Common myeloid progenitor, CD34-positive (primary cell): ENCODE measurements at places on chromosomes 16 and 17.

DNA sequence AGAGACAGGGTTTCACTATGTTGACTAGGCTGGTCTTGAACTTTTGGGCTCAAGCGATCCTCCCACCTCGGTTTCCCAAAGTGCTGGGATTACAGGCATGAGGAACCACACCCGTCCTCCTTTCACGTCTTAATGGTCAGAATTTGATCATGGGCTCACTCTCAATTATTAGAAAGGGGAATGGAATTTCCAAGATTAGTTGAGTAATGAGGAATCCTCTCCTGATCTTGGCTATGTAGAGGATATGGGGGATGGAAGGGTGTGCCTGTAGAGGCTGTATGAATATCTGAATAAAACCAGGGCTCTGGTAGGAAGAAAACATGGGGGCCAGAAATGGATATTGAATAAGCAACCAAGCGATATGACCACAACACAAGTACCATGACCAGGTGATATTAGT lies 25.9 kb upstream of the SMURF2 start:
- DNase-seq = no peak

DNA sequence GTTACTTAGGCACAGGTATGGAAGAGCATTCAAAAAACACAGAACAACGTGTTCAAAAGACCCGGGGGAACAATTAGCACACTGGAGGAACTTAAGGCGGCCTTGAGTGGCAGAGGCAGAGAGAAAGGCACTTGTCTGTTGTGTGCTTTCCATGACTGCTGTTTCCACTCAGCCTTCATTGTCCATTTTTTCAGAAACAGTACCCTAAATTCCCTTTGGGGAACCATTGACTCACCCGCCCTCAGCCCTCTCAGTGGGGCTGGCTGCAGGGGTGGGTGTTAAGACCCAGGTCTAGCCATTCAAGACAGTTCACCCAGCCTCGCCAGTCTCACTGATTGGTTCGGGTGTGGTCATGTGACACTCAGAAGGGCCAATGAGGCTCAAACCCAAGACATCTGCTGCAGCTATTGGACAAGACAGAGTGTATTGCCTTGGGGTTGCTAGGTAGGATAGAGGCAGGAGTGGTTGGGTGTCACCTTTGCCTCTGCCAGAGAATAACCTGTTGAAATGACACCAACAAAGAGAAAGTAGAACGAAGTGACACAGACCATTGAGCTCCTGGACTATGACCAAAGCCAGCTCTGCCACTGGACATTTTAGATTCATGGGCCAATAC lies 19.6 kb upstream of the CEP20 start:
- DNase-seq = peak; percentile 23

DNA sequence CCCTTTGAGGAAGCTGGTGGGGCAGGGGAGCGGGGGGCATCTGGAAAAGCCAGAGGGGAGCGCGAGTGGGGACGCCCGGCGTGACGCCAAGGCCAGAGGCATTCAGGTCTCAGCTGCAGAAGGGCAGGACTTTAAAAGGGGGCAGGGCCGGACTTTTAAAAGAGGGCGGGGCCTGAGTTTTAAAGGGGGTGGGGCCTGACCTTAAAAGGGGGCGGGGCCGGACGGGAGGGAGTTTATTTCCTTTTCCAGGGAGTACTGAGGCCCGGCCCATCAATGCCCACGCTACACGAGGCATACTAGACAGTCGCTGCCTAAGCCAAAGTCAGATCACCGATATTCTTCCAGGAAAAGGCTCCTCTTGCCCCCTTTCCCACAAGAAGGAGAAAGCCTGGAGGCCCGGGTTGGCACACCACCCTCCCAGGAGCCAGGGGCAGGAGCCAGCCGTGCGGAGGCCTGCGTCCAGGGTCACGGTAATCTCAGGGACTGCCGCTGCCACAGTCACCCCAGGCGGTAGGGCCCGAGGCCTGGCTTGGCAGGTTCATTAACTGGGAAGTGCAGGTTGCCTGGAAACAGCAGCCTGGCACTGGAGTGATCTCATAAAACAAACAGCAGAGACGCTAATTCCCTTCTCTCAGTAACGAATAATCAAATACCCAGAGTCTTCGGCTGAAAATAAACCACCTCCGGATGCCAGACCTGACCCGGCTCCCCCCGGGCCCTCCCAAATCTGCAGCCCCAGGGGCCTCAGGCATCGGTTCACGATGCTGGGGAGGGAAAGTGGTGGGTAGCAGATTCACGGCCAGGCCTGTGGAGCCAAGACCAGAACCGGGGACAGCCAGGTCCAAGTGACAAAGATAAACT lies 90.7 kb downstream of the TIMM22 start:
- DNase-seq = peak; percentile 25

DNA sequence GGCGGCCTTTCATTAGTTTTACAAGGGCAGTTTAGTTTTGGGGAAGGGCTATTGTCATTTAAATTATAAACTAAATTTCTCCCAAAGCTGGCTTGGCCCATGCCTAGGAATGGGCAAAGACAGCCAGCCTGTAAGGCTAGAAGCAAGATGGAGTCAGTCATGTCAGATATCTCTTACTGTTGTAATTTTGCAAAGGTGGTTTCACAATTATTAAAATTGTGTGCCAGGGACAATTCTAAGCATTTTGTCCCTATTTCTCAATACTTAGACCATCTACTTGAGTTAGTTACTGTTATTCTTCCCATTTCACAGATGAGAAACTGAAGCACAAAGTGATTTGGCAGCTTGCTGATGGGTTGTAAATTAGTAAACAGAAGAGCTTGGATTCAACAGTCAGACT lies 467.7 kb upstream of the GOT2 start:
- DNase-seq = no peak

- DNase-seq = peak; percentile 66
These were observed 10.3 kb upstream of the RPL38 start for GRCh38 chr17:74192950-74193781.

DNA sequence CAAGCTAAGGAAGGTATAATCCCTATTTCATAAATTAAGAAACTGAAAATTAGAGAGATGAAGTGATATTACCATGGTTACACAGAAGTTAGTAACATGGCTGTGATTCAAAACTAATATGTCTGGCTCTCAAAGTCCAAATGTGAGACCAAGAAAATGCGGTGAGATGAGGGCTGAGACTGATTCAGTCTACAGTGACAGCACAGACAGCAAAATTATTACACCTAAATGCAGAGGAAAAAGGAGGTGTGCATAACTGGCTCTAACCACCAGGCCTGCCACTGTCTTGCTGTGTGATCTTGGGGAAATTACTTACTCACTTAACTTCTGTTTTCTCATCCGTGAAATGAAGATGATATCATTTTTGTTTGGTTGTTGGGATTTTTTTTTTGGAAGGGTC lies 270.0 kb upstream of the SOX9 start:
- no peak for DNase-seq

DNA sequence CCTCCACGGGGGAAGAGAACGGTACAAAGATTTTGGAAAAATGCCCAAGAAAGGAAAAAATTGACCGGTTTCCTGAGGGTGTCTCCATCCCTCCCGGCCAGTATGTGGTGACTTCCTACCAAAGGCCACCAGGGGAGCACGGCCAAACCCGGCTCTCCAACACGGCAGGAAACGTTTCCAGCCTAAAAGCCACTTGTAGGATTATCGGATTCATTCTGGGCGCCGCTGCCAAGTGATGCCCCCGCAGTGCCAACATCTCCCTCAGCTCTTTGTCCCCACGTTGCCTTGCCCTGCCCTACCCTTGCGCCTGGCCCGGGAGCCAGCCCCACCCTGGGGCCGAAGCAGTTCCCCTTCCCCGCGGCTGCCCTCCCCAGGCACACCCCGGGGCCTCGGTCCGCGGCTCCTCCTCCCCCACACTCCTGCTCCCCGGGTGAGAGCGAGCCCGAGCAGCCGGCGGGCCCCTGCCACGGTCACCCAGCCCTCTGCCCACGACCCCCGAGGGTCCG lies 688 bp downstream of the CRK start:
- DNase-seq = peak; percentile 58

- peak; percentile 5 for DNase-seq
These were observed 1343.7 kb upstream of the GOT2 start for GRCh38 chr16:60077861-60078260.

DNA sequence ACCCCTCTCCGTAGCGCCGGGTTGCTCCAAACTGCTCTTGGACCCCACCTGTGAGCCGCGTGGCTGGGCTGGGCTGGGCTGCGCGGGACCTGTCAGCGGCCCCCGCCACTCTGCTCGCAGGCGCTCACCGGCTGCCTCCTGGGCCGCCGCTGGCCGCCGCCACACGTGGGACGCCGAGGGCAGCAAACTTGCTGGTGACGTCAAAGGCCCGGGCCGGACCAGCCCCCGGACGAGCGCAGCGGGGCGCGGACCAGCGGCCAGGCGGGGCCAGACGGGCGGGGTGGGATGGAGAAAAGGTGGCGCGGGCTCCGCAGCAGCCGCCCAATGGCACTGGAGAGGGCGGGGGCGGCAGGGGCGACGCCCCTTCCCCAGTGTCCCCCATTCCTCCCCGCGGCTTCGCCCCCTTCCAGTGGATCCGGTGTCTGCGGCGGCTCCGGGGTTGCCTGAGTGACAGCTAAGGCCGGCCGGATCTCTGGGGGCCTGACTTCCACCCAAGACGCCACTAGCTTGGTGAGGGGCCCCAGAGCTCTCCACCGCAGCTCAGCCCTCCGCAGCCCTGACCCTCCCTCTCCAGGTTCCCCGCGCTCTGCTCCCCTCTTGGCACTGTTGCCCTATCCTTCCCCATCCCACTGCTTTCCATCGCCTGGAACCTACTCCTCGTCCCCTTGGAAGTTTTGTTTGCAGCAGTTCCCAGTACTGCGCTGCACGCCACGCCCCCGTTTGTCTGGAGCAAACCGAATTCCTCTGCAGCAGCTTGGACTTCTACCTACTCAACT lies at the start of gene HS3ST3A1:
HS3ST3A1 (minus strand) TSS at position 154 of the 776 bp plus-strand sequence. CDS start 800 bp downstream, outside the sequence.
- DNase-seq = peak; percentile 72

- no peak for DNase-seq
These were observed 19.2 kb downstream of the ZNF423 start for GRCh38 chr16:49836668-49837067.

GRCh38 chr17:19760746-19761145 lies 12.6 kb upstream of the ALDH3A1 start:
- peak; percentile 41 for DNase-seq

DNA sequence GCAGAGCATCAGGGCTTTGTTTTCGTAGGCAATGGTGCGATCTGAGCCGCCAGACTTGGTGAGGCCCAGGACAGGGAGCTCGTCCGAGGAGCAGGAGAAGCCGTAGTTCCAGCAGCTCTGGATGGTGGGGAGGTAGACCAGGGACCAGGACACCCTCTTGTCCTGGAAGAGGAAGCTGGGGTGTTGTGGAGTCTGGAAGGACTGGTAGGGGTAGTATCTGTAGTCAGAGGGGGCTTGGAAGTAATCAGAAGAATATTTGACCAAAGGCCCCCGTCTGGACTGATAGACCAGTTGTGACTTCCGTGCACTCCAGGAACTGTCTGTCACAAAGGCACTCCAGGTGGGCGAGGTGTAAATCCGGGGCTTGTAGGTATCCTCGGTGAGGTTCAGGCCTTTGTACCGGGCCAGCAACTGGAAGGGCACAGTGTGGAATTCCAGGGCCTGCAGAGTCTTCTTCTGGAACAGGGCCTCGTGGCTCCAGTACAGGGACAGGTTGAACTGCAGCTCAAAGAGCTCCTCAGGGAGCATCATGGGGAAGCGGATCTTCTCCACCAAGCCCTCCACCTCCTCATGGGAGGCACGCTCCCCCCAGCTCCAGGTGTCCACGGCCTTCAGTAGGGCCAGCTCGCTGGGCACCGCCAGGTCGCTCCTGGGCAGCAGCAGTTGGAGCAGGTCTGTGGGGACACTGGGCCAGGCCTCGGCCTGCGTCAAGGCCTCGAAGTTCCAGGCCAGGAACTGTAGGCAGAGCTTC lies 7.8 kb downstream of the LGALS3BP start:
- no peak for DNase-seq

GRCh38 chr17:76909971-76910760 lies 42.0 kb downstream of the MGAT5B start:
- DNase-seq = peak; percentile 78

DNA sequence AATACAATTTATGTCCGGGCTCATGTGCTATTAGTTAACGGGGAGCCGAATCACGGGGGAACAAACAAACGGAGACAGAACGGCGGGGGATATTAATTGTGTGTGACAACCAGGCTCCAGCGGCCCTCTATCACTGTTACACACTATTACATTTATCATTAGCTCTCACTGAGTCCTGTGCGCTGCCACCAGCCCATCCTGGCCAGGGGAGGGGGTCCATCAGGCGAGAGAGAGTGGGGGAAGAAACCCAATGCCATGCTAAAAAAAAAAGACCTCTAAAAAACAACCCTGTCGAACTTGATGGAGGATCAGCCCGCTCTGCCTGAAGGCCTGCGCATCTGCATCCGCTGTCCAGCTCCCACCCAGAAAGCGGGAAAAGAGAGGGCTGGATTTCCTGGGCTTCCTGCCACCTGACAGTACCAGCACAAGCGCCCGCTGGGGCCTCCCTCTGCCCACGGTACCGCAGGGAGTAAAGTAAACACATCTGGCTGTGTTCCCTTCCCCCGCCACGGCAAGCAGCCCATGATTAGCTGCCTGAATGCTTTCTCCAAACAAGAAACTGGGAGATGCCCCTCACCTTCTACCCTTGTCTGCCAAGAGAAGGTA lies 41.7 kb downstream of the PIPOX start:
- no peak for DNase-seq

DNA sequence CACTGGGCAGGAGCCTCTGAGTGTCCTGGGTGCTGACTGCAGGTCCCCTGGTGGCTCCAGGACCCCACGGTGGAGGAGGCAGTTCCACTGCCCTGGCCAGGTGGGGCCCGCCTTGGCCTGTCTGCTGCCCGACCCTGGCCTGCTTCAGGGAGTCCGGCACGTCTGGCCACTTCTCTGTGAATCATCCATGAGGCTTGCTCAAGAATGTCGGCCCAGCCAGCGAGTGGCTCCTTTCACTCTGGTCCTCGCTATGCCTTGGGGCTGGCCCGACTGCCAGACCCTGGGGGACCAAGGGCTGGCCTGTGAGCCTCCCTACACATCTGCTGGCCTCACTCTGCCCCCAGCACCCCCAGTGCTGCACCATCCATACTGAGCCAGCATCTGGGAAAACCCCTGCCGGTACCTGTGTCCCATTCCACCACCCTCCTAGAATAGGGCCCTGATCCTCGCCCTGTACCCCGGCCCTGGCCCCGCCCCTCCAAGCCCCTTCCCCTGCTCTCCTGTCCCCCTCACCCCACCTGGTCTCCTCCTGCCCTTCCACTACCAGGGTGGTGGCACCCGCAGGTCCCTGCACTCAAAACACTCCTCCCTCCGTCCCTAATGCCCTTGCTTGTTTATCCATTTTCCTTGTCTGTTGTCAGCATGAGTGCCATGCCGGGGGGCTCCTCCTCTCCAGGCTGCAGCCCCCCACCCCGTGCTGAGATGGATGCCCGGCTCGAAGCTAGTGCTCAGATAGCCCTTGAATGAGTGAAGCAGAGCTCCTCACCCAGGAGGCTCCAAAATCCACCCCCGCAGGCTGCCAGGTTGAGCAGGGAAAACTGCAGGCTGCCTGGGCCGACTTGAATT lies 35.5 kb downstream of the ADCY7 start:
- DNase-seq = no peak

GRCh38 chr16:3388325-3388724 lies 12.5 kb downstream of the ZSCAN32 start:
- no peak for DNase-seq

GRCh38 chr17:1462164-1463112 lies 6.4 kb upstream of the CRK start:
- DNase-seq = peak; percentile 25

- DNase-seq = no peak
These were observed 36.0 kb upstream of the SLC39A11 start for GRCh38 chr17:73128496-73128895.
